NCI-H2029 (cell line): ENCODE measurements at places on chromosomes 6 and 20.

DNA sequence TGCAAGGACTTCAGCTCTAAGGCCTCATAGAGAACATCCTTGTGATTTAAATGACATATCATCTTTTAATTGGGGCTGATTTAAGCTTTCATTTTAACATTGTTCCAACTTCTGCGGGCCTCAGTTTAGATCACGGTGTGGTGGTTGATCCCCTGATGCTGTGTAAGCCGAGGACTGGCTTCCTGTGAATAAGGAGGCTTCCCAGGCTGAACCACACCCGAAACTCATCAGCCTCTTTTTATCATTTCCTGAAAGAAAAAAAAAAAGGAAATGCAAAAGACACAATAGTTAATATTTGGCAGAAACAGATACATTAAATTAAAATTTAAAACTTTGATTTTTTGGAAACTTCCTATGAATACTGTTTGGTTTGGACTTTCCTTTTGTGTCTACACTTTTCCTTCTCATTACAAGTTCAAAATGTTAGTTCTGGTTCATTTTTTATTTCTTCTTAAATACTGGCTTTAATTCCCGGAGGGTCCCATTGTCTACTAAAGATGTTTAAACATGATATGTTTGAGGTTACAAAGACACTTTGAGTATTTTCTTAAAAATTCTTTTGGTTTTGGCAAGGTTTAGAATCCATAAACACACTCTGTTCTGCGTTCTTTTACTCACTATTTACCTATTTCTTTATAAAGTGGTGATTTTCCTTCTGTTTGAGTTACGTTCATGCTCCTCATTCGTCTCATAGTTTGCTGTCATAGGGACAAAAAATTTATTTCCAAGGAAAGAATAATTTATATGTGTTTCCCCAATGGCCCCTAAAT lies 230.0 kb upstream of the SULF2 start:
- DNase-seq, result no peak

GRCh38 chr6:7624796-7625710 lies 35.1 kb downstream of the SNRNP48 start:
- DNase-seq, result peak; percentile 20

- no peak for DNase-seq
Observed at GRCh38 chr20:5806457-5807263, 56.5 kb downstream of the SHLD1 start.

DNA sequence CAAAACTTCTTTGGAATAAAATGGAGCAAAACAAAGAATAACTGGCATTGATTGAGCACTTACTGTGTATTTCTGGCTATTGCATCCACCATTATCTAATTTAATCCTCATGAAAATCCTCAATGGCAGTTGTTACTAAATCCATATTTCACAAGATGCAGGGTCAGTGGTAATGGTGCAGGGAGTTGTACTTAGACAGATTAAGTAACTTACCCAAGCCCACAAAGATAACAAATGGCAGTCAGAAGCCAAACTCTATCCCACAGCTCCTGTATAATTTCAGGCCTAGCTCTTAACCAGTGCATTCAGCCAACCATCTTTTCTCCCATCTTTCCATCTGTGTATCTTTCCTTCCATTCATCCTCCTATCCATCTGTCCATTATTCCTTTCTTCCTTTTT lies 29.3 kb upstream of the SSTR4 start:
- no peak for DNase-seq

- no peak for DNase-seq
Observed at GRCh38 chr6:19394687-19395086, 442.5 kb upstream of the ID4 start.

- no peak for DNase-seq
Observed at GRCh38 chr6:151056230-151056907, 183.4 kb upstream of the AKAP12 start.

GRCh38 chr6:16132909-16133308 lies 4.0 kb downstream of the MYLIP start:
- DNase-seq, result no peak

- no peak for DNase-seq
Observed at GRCh38 chr6:163008186-163008585, 280.4 kb downstream of the PACRG start.

DNA sequence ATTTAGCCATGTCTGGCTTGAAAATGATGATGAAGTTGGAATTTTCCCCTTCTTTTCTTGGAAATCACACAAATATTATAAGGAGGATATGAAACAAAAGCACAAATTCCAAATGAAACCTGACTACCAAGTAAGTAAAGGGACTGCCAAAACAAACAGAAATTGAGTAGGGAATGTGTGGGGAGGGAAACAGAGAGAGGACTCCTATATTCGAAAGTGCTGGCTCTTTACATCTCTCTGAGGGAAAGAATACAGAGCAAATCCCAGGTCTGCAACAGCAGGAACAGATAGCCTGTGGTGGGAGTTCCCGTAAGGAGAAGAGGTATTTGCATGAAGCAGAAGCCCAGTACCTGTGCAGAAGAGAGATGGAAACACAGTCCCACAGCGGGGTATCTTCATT lies 583.7 kb downstream of the EPM2A start:
- peak; percentile 5 for DNase-seq

GRCh38 chr20:47762699-47763268 lies 22.5 kb downstream of the SULF2 start:
- DNase-seq, result no peak

DNA sequence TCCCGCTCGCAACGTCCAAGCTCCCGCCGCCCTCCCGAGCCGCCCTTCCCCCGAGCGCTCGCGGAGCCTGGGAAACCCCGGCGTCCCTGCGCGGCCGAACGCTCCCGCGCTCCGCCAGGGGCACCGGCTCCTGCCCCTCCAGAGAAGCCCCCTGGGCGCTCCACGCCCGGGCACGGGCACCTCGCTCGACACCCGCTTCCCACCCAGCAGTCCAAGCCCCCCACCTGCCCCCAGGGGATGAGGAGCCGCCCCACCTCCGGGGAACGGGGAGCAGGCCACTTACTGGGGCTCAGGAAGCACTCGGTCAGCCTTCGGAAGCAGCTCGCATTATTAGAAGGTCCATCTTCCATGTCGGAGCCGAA lies 1.4 kb downstream of the PDE10A start:
- no peak for DNase-seq

DNA sequence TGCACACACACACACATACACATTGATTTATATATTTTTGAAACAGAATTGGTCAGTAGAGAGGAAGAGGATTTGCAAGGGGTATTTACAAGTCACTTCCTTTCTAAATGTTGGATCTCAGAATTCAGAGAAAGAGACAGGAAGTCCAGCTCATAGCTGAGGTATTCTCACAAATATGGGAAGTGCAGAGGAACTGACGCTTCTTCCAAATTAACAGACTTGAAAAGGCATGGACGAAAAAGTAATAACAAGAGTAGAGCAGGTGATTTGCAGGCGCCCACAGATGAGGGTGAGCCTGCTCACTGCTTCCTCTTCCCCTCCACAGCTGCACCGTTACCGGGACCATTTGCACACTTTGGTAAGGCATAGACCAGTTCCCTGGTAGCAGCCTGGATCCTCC lies 246.4 kb downstream of the PHACTR1 start:
- no peak for DNase-seq

DNA sequence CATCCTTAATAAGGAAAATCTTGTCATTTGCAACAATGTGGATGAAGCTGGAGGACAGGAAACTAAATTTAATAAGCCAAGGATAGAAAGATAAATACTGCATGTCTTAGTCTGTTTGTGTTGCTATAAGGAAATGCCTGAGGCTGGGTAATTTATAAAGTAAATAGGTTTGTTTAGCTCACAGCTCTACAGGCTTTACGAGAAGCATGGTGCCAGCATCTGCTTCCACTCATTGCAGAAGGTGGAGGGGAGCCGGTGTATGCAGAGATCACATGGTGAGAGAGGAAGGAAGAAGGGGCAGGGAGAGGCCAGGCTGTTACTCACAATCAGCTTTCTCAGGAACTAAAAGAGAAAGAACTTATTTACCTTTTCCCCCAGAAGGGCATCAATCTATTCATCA lies 118.9 kb upstream of the SMLR1 start:
- DNase-seq, result no peak

DNA sequence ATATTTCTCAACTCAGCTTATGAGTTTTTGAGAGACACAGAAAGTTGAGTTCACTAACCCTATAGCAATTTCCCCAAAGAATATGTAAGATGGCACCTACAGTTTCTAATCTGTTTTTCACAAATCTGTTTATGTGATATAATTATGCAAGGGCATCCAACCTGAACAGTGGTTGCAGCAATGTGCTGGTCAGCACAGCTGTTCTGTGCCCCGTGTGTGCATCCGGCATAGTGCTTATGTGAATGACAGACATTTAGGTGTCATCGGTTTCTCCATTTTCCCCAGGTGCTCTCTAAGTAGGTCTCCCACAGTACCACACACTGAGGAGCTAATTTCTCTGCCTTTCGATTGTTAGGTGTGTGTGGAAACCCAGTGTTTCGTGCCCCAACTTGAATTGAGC lies 7.7 kb upstream of the BACH2 start:
- DNase-seq, result no peak

DNA sequence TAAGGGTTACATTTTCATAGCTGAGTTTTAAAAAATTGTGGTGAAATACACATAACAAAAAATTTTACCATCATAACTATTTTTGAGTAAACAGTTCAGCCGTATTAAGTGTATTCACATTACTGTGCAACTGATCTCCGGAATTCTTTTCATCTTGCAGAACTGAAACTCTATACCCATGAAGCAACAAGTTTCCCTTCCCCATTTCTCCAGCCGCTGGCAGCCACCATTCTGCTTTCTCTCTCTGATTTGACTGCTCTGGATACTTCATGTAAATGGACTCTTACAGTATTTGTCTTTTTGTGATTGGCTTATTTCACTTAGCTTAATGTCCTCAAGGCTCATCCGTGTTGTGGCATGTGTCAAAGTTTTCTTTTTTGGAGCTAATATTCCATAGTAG lies 341.6 kb downstream of the QKI start:
- DNase-seq, result no peak

DNA sequence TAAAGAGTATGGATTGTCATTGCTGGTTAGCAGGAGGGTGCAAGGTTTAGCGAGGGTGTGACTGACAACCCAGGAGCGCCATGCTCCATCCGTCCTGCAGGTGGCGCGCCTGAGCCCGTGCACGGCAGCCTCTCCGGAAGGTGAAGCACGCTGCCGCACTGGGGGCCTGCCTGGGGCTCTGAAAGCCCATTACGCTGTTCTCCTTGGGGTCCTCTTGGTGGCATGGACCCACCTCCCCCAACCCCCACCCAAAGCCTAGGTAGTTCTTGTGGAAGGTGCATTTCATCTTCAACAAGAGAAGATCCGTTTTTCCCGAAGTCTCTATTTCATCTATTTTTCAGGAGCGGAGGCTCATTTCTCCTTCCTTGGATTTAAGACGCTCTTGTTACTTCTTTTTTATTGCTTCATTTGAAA lies 197.4 kb upstream of the KCNG1 start:
- no peak for DNase-seq

DNA sequence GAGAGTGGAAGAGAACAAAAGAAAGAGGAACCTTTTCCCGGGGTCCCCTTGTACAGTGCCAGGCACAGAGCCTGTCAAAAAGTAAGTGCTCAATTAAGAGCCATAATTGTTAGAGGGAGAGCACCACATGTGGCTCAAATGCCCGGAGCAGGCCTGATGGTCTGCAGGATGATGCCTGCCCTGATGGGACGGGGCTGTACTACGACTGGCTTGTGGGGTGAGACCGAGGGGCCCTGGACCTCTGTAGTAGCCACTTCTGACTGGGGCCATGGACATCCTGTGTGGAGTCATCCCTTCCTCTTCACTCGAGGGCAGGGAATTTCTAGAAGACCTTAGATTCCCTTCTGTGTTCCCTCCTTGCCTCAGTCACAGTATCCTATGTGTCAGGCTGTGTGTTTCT lies 47.9 kb downstream of the KCNK5 start:
- no peak for DNase-seq

GRCh38 chr6:167858842-167859664 lies 32.3 kb downstream of the AFDN start:
- DNase-seq, result no peak

- peak; percentile 66 for DNase-seq
Observed at GRCh38 chr6:41894366-41895299, 542 bp downstream of the USP49 start.

DNA sequence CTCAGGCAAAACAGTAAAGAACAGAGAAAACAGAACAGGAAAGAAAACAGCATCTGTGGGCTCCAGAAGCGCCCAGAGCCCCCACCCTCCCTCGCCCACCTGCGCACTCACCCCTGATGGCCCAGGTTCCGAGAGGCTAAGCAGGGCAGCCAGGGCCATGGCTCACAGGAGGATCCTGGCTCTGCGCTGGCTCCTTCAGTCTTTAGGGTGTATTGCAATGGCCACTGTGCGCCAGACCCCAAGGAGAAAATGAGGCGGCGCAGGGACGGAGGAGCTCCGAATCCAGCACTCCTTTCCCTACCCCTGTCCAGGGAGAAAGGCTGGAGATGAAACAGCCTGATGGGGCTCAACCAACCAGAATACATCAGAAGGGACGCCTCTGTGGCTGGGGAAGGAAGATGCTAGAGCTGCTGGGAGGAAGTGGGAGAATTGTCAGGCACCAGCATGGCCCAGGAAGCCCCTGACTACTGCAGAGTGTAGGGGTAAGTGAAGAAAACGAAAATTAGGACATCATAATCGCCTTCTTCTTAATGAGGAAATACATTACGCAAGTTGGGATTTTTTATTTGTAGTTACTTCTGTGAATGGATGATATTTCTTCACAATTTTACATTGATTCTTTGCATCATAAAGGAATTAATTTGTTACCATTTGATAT lies 49.0 kb downstream of the COL11A2 start:
- no peak for DNase-seq
